ENCODE measurements at places on chromosomes 11 and 22. TPM values are rescaled to one million over a fixed set of nuclear protein-coding genes. Genes with fewer than 3 reads are reported as not detected.

Gene GP1BB
- polyA plus RNA-seq, result not detected

Gene OR52N2
- not detected for polyA plus RNA-seq

Gene GGTLC2
- polyA plus RNA-seq, result not detected

Gene LDLRAD3
- 12.0 TPM for polyA plus RNA-seq

Gene SCUBE2
- polyA plus RNA-seq, result 0.17 TPM

Gene RASSF7
- 23.4 TPM for polyA plus RNA-seq

Gene LRP4
- polyA plus RNA-seq, result not detected

Gene WT1
- polyA plus RNA-seq, result 0.07 TPM

Gene PATE4
- polyA plus RNA-seq, result 0.17 TPM

Gene TUT1
- polyA plus RNA-seq, result 26.9 TPM

Gene GPR83
- polyA plus RNA-seq, result not detected

GRCh38 chr11:60844870-60845221 lies 2.9 kb downstream of the CCDC86 start:
- H3K27ac ChIP-seq, result no peak overlapping the region
- no peak for DNase-seq
- peaks cover 18% of the 10 kb centered on the region for H3K36me3 ChIP-seq
- peak overlapping the region; percentile 92 for H3K4me3 ChIP-seq
- no peaks in the 10 kb centered on the region for H3K27me3 ChIP-seq

- H3K27ac ChIP-seq, result no peak overlapping the region
- no peak for DNase-seq
- no peaks in the 10 kb centered on the region for H3K36me3 ChIP-seq
- no peaks in the 10 kb centered on the region for H3K27me3 ChIP-seq
Measured at GRCh38 chr11:121249039-121249663, 43.4 kb upstream of the SC5D start.

DNA sequence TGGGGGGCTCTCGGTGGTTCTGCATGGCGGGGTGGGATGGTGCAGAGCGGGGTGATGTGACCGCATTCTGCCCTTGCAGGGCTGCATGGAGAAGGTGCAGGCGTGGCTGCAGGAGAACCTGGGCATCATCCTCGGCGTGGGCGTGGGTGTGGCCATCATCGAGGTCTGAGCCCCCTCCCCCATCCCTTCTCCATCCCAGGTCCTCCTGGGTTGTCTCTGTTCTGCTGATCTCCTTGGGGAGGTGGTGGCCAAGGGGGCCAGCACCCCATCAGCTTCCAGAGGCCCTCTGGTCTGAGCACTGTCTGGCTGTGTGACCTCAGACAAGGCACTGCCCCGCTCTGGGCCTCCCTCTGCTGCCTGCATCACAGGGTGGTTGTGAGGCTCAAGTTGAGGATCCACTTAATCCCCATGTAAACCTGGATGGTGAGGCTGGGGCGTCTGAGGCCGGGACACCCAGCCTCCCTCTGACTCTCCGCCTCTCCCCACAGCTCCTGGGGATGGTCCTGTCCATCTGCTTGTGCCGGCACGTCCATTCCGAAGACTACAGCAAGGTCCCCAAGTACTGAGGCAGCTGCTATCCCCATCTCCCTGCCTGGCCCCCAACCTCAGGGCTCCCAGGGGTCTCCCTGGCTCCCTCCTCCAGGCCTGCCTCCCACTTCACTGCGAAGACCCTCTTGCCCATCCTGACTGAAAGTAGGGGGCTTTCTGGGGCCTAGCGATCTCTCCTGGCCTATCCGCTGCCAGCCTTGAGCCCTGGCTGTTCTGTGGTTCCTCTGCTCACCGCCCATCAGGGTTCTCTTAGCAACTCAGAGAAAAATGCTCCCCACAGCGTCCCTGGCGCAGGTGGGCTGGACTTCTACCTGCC lies 53.3 kb downstream of the CD82 start:
- no peak overlapping the region for H3K27ac ChIP-seq
- H3K36me3 ChIP-seq, result peaks cover 37% of the 10 kb centered on the region
- H3K4me1 ChIP-seq, result peaks cover 6% of the 10 kb centered on the region
- DNase-seq, result no peak

GRCh38 chr11:1880746-1881441 lies 10.8 kb downstream of the PRR33 start:
- no peak for DNase-seq
- no peak overlapping the region for H3K27ac ChIP-seq
- H3K4me1 ChIP-seq, result no peaks in the 10 kb centered on the region
- no peak overlapping the region for H3K4me3 ChIP-seq
- H3K36me3 ChIP-seq, result peaks cover 21% of the 10 kb centered on the region

DNA sequence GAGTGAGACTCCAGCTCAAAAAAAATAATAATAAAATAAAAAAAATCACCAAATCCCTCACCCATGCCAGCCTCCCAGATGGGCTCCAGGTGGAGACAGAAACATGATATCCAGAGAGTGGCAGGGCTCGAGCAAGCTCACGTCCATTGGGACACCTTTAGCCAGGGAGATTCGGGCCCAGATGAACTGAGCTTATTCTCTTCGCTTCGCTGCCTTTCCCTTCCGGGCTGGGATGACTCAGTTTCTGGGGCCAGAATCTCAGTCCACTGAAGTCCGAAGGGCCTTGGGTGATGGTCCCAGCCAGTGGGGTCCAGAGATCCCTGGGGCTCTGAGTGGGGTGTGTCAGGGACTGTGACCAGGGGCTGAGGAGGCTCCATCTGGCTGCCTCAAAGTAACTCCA lies 23.0 kb upstream of the MYEOV start:
- H3K4me1 ChIP-seq, result no peaks in the 10 kb centered on the region
- H3K4me3 ChIP-seq, result no peak overlapping the region
- H3K27me3 ChIP-seq, result no peaks in the 10 kb centered on the region
- H3K36me3 ChIP-seq, result no peaks in the 10 kb centered on the region
- DNase-seq, result no peak

GRCh38 chr22:41290262-41291221 lies 4.6 kb upstream of the RANGAP1 start:
- no peak for DNase-seq
- H3K36me3 ChIP-seq, result no peaks in the 10 kb centered on the region
- no peak overlapping the region for H3K27ac ChIP-seq
- no peak overlapping the region for H3K4me3 ChIP-seq
- no peaks in the 10 kb centered on the region for H3K27me3 ChIP-seq
- peaks cover 5% of the 10 kb centered on the region for H3K4me1 ChIP-seq

DNA sequence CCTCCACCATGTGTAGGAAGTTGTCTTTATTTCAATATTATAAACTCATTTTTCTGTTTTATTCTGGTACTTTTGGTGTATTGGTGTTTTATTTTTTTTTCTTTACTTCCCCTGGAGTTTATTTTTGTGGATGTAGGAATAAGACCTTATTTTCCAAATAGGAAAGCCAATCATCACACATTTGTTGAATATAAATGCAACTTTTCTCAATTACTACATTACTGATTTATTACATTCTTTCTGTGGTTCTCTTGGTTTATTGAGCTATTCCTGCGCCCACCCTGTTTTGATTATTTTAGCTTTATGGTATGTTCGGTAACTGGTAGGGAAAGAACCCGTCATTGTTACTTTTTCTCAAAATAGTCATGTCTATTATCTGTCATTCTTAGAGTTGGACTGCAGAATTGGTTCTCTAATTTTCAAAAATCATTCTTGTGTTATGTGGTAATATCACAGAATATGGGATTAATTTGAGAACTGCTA lies 3.6 kb downstream of the IGLL5 start:
- H3K27ac ChIP-seq, result no peak overlapping the region
- no peaks in the 10 kb centered on the region for H3K4me1 ChIP-seq
- no peaks in the 10 kb centered on the region for H3K36me3 ChIP-seq
- no peaks in the 10 kb centered on the region for H3K27me3 ChIP-seq
- no peak for DNase-seq

DNA sequence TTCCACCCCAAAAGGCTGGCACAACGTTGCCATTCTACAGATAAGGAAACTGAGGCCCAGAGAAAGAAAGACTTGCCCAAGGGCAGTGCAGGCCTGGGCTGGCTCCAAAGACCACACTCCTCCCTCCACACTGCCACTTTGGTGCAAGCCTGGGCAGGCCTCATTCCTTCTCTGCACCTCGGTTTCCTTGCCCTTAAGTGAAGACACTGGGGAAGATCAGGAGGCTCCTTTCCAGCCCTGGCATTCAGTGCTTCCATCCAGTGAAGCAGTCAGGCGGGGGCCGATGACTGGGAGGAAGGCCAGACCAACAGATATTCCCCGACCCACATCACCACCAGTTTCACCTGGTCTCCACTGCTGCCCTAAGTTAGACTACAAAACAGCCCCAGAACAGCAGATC lies 18.3 kb upstream of the TCF20 start:
- DNase-seq, result no peak
- no peak overlapping the region for H3K4me3 ChIP-seq
- no peak overlapping the region for H3K27ac ChIP-seq
- H3K27me3 ChIP-seq, result peaks cover 4% of the 10 kb centered on the region

- 0 out of 2 replicates have a peak, but pooled peaks cover 5% of the 10 kb centered on the region for H3K36me3 ChIP-seq
- peaks cover 19% of the 10 kb centered on the region for H3K4me1 ChIP-seq
- peak overlapping the region; percentile 97 for H3K27ac ChIP-seq
- H3K27me3 ChIP-seq, result no peaks in the 10 kb centered on the region
- H3K4me3 ChIP-seq, result peak overlapping the region; percentile 76
Measured at GRCh38 chr11:102318469-102318868, 1.2 kb downstream of the BIRC3 start.

GRCh38 chr11:14499178-14499559 lies 442 bp downstream of the COPB1 start:
- H3K27me3 ChIP-seq, result no peaks in the 10 kb centered on the region
- peak overlapping the region; percentile 87 for H3K27ac ChIP-seq
- peaks cover 1% of the 10 kb centered on the region for H3K36me3 ChIP-seq

GRCh38 chr11:135002236-135002635 lies 590.2 kb upstream of the B3GAT1 start:
- H3K4me3 ChIP-seq, result no peak overlapping the region
- H3K27me3 ChIP-seq, result no peaks in the 10 kb centered on the region
- H3K4me1 ChIP-seq, result no peaks in the 10 kb centered on the region

GRCh38 chr11:134441281-134441680 lies 29.2 kb upstream of the B3GAT1 start:
- no peaks in the 10 kb centered on the region for H3K27me3 ChIP-seq
- no peak for DNase-seq
- no peaks in the 10 kb centered on the region for H3K36me3 ChIP-seq
- H3K4me1 ChIP-seq, result no peaks in the 10 kb centered on the region

- H3K4me1 ChIP-seq, result peaks cover 7% of the 10 kb centered on the region
- no peak overlapping the region for H3K27ac ChIP-seq
- peaks cover 8% of the 10 kb centered on the region for H3K27me3 ChIP-seq
- no peak overlapping the region for H3K4me3 ChIP-seq
- no peak for DNase-seq
Measured at GRCh38 chr22:43343670-43344519, 723 bp upstream of the SCUBE1 start.

GRCh38 chr22:49934160-49934890 lies 15.9 kb downstream of the CRELD2 start:
- no peaks in the 10 kb centered on the region for H3K36me3 ChIP-seq
- no peak for DNase-seq
- peaks cover 60% of the 10 kb centered on the region for H3K4me1 ChIP-seq
- peak overlapping the region; percentile 85 for H3K4me3 ChIP-seq

DNA sequence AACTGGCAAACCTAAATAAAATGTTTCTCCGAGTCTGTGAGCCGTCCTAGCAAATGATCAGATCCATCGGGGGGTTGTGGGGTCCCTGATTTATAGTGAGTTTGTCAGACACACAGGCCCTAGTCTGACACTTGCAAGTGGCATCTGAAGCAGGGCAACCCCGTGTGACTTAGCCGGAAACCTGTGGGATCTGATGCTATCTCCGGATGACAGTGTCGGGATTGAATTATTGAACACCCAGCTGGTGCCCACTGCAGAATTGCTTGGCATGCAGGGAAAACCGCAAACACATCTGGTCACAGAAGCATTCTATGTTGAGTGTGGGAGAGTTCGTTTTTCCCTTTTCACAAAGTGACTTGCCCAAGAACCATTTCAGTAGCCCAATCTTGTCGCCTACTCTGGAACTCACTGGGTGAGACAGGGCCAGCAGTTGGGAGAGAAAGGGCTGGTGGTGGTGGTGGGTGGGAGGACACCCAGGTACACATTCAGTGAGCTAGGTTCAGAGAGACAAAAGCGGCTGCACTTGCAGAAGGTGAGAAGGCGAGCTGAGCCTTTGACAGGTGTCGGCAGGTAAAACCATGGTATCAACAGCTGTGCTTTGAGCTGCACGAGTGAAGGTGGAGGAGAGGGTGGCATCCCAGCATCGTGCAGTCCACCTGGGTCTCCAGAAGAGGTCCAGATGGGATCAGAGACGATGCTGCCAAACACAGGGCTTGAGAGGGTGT lies 33.7 kb upstream of the B3GAT1 start:
- H3K36me3 ChIP-seq, result no peaks in the 10 kb centered on the region
- no peak overlapping the region for H3K27ac ChIP-seq
- H3K27me3 ChIP-seq, result no peaks in the 10 kb centered on the region
- no peak overlapping the region for H3K4me3 ChIP-seq

DNA sequence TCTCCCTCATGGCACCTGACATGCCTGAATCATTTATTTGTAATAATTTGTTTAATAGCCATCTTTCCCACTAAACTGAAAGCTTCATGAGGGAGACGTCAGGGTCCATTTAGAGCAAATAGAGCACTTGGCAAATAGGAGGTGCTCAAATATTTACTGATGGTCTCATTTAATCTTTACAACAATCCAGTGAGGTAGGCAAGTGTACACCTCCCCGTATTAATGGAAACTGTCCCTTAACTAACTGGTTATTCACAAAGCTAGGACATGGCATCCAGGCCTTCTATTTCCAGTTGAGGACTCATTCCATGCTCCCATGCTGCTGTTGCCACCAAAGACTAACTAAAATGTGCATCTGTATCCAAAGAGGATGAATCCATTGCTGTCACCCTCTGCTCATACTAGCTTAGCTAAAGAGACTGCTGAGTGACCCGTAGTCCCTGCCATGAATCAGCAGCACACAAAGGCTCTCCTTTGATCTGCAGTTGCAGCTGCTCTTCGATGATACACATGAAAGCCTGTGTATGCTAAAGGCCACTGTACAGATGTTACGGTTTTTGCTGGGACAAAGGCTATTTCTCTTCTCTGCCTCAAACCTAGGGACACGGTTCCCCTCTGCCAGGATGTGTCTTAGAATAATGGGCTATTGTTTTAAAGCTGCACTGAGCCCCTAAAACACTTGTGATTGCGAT lies 82.6 kb downstream of the RAB30 start:
- DNase-seq, result no peak
- H3K4me1 ChIP-seq, result peaks cover 4% of the 10 kb centered on the region
- H3K27me3 ChIP-seq, result no peaks in the 10 kb centered on the region
- no peak overlapping the region for H3K4me3 ChIP-seq
- no peak overlapping the region for H3K27ac ChIP-seq
- H3K36me3 ChIP-seq, result peaks cover 13% of the 10 kb centered on the region

GRCh38 chr11:127345819-127346459 lies 345.4 kb upstream of the KIRREL3 start:
- no peaks in the 10 kb centered on the region for H3K36me3 ChIP-seq
- no peak overlapping the region for H3K4me3 ChIP-seq
- H3K27me3 ChIP-seq, result no peaks in the 10 kb centered on the region
- H3K27ac ChIP-seq, result no peak overlapping the region

DNA sequence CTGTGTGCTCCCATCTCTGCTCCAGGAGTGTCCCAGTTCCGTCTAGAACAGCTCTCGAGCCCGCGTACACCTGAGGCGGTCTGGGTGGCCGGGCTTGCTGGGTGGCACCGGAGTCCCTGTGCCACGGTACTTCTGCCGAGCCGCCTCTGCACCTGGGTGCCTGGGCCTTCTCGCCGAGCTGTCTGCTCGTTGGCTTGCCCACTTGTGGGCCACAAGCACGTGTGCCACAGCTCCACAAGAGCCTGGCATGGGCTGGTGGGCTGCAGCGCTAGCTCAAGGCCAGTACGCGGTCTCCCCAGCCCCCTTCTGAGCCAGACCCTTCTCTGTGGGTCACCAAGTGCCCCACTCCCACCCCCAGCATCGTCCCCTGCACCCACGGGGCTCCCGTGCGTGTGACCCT lies 388.0 kb downstream of the TBC1D22A start:
- no peak overlapping the region for H3K4me3 ChIP-seq
- no peak overlapping the region for H3K27ac ChIP-seq
- H3K4me1 ChIP-seq, result no peaks in the 10 kb centered on the region
- no peaks in the 10 kb centered on the region for H3K36me3 ChIP-seq
